Neural progenitor cell (in vitro differentiated cells): ENCODE measurements at places on chromosomes 13 and 19. TPM values are rescaled to one million over a fixed set of nuclear protein-coding genes. Genes with fewer than 3 reads are reported as not detected.

DNA sequence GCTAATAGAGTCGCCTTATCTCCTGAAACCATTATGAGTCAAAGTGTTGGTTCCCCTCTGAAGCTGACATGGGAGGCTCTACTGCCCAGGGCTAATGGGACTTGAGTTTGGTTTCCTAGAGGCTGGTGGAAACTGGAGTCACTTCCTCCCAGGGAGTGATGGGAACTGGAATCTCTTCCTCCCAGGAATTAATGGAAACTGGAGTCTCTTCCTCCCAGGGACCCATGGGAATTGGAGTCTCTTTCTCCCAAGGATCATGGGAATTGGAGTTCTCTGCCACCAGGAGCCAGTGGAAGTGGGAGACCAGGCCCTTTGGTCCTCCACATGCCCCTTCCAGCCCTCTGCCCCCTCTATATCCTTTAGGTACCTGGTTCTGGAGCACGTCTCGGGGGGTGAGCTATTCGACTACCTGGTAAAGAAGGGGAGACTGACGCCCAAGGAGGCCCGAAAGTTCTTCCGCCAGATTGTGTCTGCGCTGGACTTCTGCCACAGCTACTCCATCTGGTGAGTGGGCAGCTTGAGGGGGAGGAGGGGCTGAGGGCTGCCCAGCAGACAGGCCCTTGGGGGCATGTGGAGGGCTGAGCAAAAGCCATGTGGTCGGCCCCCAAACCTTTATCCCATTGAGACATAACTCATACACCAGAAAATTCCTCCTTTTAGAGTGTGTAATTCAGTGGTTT lies 5.5 kb downstream of the BRSK1 start:
- no peak overlapping the region for H3K27ac ChIP-seq
- DNase-seq, result no peak
- H3K4me3 ChIP-seq, result no peak overlapping the region
- H3K27me3 ChIP-seq, result no peaks in the 10 kb centered on the region
- peaks cover 8% of the 10 kb centered on the region for H3K4me1 ChIP-seq
- H3K36me3 ChIP-seq, result no peaks in the 10 kb centered on the region

The GJB6 gene
- total RNA-seq, result not detected in 2 replicates

The CELF5 gene
- 7.9 and 16.1 TPM in 2 replicates for total RNA-seq

DNA sequence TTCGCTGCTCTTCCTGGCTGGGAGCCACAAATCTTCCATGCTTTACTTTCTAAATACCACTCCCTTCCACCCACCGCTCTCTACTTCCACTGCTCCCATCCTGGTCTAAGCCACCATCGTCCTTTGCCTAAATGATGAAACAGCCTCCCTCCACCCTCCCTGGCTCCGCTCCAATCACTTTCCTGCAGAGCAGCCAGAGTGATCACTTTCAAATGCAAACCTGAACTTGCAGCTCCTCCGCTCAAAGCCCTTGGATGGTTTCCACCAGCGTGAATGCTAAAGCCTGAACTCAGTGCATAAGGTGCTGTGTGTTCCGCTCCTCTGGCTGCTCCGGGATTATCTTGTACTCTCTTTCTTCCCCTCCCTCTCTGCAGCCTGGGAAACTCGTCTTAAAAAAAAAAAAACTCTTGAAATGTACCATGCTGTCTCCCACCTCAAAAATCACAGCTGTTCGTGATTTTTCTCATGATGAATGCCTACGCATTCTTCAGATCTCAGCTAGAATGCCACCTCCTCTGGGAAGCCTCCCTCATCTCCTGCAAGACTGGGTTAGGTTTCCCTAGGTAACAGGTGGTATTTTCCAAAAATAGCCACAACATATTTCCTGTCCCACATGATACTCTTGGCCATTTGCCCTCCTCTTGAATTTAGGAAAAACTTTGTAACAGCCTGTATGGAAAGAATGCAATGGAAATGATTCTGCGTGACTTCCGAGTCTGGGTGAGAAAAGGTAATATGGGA lies 3.7 kb upstream of the SIN3B start:
- peaks cover 10% of the 10 kb centered on the region for H3K4me1 ChIP-seq
- peaks cover 25% of the 10 kb centered on the region for H3K27me3 ChIP-seq
- peak overlapping the region; percentile 20 for H3K4me3 ChIP-seq
- H3K27ac ChIP-seq, result no peak overlapping the region

DNA sequence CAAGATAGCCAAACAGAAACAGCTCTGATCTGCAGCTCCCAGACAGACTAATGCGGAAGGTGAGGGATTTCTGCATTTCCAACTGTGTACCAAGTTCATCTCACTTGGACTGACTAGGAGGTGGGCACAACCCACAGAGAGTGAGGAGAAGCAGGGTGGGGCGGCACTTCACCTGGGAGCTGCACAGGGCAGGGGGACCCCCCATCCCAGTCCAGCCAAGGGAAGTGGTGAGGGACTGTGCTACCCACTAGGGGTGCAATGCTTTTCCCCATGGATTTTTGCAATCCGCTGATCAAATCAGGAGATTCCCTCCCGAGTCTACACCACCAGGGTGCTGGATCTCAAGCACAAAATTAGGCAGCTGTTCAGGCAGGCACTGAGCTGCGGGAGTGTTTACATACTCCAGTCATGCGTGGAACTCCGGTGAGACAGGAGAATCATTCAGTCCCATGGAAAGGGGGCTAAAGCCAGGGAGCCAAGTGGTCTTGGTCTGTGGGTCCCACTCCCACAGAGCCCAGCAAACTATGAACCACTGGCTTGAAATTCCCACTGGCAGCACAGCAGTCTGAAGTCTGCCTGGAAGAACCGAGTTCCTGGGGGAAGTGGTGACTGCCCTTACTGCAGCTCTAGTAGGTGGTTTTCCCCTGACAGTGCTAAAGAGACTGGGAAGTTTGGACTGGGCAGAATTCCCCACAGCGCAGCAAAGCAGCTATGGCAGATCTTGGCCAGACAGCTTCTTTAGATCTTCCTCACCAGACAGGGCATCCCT lies 85.1 kb upstream of the UFM1 start:
- no peaks in the 10 kb centered on the region for H3K36me3 ChIP-seq
- no peak for DNase-seq
- H3K4me1 ChIP-seq, result no peaks in the 10 kb centered on the region
- no peak overlapping the region for H3K4me3 ChIP-seq
- no peak overlapping the region for H3K27ac ChIP-seq

DNA sequence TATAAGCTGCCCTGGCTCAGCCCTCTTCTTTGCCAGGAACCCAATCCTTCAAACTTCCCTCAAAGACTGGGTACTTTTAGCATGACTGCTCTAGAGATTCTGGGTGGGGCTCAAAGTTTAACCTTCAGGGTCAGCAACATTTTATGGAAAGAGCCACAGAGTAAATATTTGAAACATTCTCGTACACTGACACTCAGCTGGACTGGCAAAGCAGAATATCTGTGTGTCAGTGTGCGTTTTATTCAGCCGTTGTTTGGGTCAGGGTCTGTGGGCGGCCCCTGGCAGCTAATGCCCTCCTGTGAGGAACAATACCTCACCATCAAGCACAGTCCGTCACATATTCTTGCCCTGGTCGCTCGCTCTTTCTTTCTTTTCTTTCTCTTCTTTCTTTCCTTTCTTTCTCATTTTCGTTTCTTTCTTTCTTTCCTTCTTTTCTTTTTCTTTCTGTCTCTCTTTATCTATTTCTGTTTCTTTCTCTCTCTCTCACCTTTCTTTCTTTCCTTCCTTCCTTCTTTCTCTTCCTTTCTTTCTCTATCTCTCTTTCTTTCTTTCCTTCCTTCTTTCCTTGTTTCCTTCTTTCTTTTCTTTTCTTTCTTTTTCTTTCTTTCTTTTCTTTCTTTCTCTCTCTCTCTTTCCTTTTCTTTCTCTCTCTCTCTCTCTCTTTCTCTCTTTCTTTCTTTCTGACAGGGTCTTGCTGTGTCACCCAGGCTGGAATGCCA lies 10.7 kb downstream of the DPRX start:
- H3K27ac ChIP-seq, result no peak overlapping the region
- H3K4me3 ChIP-seq, result no peak overlapping the region
- DNase-seq, result no peak
- peaks cover 5% of the 10 kb centered on the region for H3K4me1 ChIP-seq

The C19orf38 gene
- 0.62 TPM in 1 of 2 replicates, not detected in the other for total RNA-seq
